ENCODE measurements at places on chromosomes 2 and 18. TPM values are rescaled to one million over a fixed set of nuclear protein-coding genes. Genes with fewer than 3 reads are reported as not detected.

DNA sequence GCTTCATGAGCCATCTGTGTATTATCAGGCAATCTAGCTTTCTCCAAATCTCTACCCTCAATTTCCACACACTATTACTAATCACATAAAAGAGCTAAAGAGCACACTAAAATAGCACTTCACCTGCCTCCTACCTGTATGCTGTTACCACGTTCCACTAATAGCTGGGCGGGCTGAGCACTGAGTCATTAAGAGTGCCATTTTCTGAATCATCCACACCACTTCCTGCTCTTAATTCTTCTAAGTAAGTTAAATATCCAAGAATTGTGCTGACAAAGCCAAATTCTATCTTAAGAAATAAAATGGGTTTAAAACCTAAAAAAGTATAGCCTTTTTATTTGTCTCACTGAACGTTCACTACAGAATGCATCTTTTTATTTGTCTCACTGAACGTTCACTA lies 35.7 kb downstream of the NOL10 start:
- DNase-seq, result no peak

GRCh38 chr2:49037197-49037596 lies 117.1 kb downstream of the FSHR start:
- DNase-seq, result no peak

DNA sequence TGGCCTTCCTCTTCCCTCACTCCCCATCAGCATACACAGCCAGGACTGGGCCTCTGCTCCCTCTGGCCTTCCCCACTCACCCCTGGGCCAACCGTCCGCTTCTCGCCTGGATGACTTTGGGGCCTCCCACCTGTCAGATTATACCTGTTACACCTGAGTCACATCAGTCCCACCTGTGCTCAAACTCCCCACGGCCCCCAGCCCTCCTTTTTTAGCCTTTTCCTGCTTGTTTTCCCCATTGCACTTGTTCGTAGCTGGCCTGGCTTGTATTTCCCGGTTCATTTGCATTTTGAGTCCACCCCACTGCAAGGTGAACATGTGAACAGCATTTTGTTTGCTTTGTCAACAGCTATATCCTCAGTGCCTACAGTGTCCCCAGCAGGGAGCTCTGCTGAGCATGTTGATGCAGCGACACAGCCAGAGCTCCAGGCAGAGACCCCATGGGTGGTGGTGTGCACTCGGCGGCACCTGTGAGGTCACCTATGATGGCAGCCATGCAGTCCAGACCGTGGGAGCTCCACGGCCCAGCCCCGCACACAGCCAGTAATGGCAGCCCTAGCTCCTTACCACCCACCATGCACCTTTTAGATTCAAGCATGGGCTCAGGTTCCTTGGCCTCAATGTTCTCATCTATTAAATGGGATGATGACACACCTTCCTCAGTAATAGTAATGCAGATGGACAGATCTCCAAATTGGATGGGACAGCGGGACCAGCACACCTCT lies 276.4 kb upstream of the HS6ST1 start:
- no peak for DNase-seq

DNA sequence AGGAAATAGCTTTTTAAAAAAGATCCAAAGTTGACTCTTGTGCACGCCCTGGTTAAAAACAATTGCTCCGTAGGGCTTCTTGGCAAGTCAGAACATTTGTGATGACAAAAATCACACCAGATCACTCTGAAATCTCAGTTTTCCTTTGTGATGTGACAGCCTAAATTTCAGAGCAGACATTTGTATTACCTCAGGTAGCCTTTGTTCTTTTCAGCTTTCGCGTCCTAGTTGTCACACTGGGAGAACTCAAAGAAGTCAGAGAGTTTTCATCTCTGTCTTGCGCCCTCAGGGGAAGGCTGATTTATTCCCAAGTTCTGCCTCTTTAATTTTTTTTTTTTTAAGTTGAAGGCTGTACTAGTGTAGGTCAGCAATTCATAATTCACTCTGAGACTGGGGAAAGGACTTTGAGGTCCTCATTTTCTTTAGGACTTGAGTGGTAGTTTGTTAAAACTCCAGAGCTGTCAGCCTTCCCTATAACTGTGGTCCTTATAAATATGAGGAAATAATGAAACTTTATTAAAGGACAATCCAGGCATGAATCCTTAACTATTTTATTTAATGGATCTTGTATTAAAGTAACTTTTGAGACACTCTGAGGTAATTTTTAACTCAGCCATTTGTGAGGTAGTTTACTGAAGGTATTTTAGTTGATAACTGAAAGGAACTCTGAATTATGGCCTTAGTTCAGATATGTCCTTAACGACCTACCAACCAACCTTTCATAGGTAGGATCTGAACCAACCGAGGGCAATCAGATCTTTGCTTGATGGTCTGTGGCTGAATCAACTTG lies 525.1 kb upstream of the FAM98A start:
- DNase-seq, result no peak

DNA sequence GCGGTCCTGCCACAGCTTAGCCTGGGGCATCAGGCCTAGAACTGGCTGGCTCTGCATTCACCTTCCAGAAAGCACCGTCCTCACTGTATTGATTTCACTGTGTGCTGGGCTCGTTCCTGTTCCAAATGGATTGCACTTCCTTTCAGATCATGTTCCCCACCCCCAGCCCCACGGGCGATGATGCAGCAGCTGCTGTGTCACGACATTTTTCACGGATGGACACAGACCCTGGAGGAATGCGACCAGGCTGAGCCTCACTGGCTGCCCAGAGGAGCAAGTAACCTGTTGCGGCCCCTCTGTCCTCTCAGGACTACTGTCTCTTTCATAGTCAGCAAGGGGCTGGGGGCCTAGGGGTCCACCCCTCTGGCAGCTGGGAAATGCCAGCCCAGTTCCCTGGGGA lies 50.3 kb downstream of the CAPN13 start:
- DNase-seq, result no peak

- no peak for DNase-seq
These were observed 23.4 kb upstream of the SNED1 start for GRCh38 chr2:240974771-240975572.

GRCh38 chr2:134420259-134420658 lies 166.4 kb downstream of the MGAT5 start:
- no peak for DNase-seq

C2orf81 gene
- 9.8 TPM for total RNA-seq

GRCh38 chr2:174771136-174771535 lies 6.9 kb upstream of the CHRNA1 start:
- DNase-seq, result no peak

- no peak for DNase-seq
These were observed 258.3 kb downstream of the SETBP1 start for GRCh38 chr18:44938720-44939665.

GRCh38 chr2:210606001-210606400 lies 49.6 kb downstream of the CPS1 start:
- no peak for DNase-seq

DNA sequence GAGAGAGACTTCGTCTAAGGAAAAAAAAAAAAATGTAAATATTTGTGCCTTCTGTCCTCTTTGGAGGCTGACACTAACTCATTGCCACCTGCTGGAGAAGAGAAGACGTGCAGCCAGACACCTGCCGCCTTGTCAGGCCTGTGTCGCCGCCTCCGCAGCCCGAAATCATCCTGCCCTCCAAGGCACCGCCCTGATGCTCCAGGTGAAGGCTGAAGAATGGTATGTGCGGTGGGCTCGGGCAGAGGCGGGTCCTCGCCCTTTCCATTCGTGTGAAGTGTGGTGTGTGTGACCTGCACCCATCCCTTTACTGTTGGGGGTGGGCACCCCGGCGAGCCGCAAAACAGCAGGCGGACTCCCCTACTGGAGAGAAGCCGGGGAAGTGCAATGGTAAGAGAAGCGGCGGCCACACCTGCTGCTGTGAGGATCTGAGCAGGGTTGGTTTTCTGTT lies 60.4 kb downstream of the FAM161A start:
- DNase-seq, result no peak

GRCh38 chr2:49255409-49255971 lies 101.2 kb upstream of the FSHR start:
- DNase-seq, result no peak

DNA sequence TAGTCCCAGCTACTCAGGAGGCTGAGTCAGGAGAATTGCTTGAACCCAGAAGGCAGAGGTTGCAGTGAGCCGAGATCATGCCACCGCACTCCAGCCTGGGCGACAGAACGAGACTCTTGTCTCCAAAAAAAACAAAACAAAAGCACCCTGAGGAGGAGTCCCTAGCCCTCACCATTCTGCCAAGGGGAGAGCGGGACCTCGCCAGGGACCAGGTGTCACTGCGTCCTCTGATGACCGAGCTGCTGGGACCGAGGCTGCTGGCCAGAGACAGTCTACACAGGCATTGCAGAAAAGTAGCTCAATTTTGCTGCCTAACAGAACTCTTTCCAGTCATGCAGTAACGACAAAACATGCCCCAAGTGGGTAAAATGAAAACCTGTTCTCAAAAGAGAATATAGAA lies 18.4 kb downstream of the NCK2 start:
- DNase-seq, result no peak

ZSWIM2 gene
- not detected for total RNA-seq

GRCh38 chr2:42602876-42603219 lies 34.4 kb downstream of the MTA3 start:
- no peak for DNase-seq

GRCh38 chr2:199465988-199466691 lies 8.4 kb upstream of the SATB2 start:
- no peak for DNase-seq

SETBP1 gene
- 23.7 TPM for total RNA-seq

GRCh38 chr2:8805278-8806210 lies 31.9 kb downstream of the KIDINS220 start:
- no peak for DNase-seq

DNA sequence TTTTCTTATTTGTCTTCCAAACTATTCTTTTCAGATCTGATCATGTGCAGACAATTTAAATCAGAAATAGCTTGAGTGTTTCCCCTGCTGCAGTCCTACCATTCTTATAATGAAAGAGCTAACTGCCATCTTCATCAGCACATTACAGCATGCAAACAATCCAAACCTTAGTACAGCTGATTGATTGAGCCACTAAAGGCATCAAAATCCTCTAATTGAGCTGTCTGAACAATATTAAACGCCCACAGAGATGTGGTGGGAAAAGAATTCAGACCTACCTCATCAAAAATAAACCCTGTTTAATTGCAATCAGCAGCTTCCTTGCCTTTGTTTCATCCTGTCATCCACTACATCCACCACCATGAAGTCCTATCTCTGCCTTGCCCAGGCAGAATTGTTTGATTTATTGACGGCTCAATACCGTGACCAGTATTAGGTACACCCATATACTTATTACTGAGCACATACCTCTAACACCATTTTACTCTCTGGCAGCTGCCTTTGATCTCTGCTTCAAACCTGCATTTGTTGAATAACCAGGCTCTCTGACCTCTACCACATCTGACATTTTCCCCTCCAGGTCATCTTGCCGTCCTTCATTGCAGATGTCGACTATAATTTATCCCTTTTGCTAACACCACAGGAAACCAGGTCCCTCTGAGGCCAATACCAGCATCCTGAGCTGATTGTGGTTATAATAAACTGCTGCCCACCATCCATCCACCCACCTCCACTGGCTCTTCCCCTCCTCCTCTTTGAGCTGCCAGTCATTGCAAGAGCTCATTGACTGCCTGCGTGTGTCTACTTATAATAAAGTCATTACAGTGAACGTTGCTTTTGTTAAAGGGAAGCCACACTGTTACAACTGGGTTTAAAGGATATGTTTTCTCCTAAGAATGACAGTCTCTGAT lies 78.5 kb downstream of the RBM43 start:
- no peak for DNase-seq

DNA sequence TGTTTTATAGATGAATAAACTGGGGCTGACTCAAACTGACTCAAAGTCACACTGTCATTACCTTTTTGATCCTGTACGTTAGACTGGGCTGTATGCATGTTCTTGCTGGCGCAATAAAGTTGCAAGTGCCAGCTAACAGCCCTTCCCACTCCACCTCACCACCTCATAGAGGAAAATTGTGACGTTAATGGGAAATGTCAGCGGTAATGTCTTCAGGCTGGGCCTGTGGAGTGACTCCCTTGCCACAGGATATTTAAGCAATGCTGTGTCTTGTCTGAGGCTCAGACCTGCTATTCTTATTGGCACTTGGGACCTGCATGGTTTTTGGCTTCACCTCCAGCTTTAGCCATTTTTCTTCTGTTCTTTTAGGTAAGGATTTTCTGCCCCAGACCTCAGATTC lies 25.2 kb upstream of the CASP10 start:
- DNase-seq, result no peak

SERPINB7 gene
- not detected for total RNA-seq

GRCh38 chr2:169767243-169767888 lies 31.3 kb upstream of the SSB start:
- no peak for DNase-seq

DNA sequence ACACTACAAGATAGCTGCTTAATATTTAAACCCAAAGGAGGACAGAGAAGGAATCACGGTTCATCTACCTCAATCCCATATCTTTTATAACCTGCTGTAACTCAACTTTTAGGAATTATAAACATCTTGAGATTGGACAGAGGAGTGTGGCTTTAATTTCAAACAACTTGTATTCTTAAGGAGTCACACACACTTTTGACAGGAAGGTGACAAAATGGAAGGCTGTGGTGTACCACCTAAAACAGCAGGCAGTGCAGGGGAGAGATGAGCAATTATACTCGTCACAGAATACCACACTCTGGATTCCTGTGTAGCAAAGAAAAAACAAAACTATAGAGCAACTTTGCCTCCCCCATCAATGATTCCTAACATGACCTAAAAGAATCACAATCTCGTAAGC lies 194.8 kb downstream of the ZEB2 start:
- DNase-seq, result peak; percentile 63

DNA sequence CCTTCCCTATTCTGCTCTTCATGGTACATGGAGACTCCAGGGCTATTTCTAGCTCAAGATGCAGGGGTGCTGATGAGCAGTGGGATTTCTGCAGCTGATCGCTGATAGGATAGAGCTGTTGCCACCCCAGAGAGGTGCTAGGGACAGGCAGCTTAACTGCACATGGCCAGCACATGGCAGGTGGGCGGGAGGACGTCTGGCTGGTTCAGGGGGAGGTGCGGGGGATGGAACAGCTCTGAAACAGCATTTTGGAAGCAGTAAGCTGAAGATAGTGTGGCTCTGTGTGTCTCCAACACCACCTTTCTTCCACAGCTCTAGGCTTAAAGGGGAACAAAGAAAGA lies 151.9 kb upstream of the PELI1 start:
- DNase-seq, result no peak

DNA sequence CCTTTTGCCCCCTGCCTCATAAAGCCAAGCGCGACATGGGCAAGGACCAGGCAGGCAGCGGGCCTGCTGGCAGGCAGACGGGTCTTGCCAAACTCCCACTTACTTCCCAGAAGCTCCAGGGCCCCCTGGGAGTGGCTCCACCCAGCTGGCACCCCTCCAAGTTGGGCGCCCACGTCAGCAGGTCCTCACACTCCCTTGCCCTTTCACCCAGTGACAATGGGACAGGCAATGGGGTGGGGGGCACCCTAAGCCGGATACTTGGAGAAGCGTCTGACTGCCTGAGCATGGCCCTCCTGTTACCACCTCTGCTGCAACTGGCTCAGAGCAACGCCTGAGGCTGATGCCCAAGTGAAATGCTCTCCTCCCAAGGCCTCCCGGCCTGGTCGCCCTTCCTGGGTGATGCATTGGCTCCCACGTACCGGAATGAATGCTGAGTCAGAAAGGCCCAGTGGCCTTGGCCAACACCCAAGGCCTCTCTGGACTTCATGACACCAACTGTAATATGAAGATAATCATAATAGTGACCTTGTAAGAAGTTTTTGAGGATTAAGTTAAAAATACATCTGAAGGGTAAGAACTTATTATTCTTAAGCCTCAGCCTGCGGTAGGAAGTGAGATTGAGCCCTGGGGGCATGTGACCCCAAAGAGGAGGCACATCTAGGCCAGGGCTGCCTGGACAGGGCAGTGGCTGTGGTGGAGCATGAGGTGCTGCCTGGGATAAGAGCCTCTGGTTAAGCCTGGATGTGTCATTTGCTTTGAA lies 31.6 kb downstream of the KCNK3 start:
- DNase-seq, result no peak

- no peak for DNase-seq
These were observed 26.8 kb downstream of the B3GNT2 start for GRCh38 chr2:62222674-62223073.
